Stimulated activated CD8-positive, alpha-beta memory T cell treated with anti-CD3 and anti-CD28 coated beads, Interleukin-4, amount 100 ng/mL, for 1 hour (primary cell): ENCODE measurements at places on chromosomes 16 and 17.

GRCh38 chr16:12330946-12331345 is 354.4 kb downstream of the SNX29 start:
- DNase-seq: no peak

- DNase-seq: no peak
Observed at GRCh38 chr16:83964684-83965443, 3.2 kb upstream of the NECAB2 start.

- DNase-seq: no peak
Observed at GRCh38 chr16:11673091-11674000, 5.1 kb downstream of the SNN start.

GRCh38 chr16:81562174-81562849 is 117.7 kb downstream of the CMIP start:
- DNase-seq: no peak

DNA sequence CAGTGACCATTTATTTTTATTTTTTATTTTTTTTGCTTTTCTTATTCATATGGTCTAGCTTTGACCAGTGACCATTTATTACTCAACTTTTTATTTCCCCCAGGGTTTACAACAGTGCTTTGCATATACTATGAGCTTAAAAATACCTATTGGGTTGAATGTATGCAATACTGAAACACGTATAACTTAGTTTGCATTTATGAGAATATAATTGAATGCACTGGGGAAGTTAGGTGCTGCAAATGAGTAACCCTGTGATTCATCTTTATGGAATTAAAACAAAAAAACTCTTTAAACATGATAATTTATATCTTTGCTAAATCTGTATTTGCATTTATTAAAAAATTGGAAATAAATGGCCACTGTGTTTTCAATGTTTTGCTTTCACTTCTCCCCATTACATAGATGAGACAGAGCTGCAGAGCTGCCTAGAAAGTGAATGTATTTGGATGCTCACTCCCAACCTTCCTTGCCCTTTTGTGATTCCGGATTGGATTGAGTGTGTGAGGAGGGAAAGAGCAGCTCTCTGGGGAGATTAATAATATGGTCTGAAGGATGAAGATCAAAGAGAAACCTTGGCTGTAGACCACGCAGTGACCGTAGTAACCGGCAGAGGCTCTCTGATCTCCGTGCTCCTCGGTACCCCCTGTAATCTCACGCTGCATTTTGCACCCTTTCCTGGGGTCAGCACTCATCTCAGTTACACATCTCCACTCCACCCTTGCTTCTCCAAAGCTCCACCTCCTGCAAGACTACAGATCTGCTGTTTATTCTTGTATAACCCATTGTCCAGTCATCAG is 14.3 kb downstream of the TMEM100 start:
- no peak for DNase-seq

DNA sequence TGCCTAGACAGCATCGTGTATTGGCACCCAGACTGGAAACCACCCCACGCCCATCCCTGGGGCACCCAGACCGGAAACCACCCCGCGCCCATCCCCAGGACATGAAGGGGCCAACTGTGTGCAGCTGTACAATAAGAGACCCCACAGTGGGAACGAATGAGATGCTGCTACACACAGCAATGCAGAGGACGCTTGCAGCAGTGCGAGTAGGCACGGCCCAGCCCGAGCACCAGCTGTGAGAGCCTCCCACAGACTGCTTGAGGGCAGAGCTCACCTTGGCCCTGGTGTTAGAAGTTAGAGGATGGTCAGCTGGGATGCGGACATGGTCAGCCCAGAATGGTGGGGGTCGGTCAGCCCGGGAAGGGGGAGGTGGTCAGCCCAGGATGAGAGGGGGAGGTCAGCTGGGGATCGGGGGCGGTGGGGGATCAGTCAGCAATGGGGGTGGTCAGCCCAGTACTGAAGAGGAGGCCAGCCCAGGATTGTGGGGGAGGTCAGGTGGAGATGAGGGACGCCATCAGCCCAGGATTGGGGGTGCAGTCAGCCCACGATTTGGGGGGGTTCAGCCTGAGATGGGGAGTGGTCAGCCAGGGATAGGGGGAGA is 340.0 kb downstream of the C16orf95 start:
- no peak for DNase-seq

GRCh38 chr16:15770107-15770506 is 86.7 kb downstream of the MYH11 start:
- no peak for DNase-seq

- no peak for DNase-seq
Observed at GRCh38 chr16:14502256-14502875, 127.7 kb downstream of the PARN start.

DNA sequence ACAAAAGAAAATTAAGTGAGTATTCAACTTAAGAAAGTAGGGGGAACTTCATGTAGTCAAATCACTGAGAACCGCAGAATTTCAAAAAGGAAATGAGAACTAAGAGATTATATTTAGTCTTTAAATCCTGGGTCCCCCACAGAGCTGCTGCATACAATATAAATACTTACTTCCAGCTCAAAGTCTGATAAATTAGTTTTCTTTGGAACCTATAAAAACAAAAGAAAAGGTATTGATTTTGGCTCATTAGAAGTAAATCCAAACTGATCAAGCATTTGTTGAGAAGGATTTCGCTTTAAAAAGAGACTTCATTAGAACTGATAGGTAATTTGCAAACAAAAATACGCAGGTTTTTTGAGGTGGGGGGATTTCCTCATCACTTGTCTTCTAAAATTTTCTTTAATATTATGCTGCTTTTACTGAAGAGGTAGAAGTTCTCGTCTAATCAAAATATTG is 21.9 kb downstream of the PARN start:
- no peak for DNase-seq

DNA sequence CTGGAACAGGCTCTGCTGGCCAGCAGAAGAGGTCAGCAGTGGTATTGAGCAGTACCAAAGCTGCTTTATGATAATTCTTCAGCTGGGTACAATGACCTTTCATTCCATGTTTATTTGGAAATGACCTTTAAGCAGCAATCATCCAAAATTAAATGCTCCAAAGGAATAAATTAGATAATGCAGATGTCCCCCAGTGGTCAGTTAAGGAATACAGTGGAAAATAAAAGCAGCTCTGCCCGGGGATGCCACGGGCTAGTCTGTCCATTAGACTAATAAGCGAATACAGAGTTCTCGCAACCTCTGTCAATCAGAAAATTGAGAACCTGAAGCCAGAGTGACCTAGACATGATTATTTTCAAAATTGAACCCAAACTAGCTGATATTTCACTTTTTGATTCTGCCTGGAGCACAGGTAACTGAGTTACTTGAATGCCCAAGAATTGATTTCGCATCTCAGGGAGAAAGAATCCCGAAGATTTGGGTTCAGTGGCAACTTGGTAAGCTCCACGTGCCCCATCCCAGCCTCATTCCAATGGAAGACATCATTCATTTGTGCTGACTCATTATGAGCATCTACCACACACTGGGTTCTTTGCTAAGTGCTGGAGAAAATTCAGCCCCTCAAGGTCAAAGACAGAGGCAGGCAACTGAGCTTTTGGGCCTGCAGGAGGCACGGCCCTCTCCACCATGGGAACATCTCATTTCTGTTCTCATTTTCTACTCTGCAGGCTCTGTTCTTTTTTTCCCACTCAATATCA is 34.4 kb upstream of the SLC39A11 start:
- DNase-seq: no peak

DNA sequence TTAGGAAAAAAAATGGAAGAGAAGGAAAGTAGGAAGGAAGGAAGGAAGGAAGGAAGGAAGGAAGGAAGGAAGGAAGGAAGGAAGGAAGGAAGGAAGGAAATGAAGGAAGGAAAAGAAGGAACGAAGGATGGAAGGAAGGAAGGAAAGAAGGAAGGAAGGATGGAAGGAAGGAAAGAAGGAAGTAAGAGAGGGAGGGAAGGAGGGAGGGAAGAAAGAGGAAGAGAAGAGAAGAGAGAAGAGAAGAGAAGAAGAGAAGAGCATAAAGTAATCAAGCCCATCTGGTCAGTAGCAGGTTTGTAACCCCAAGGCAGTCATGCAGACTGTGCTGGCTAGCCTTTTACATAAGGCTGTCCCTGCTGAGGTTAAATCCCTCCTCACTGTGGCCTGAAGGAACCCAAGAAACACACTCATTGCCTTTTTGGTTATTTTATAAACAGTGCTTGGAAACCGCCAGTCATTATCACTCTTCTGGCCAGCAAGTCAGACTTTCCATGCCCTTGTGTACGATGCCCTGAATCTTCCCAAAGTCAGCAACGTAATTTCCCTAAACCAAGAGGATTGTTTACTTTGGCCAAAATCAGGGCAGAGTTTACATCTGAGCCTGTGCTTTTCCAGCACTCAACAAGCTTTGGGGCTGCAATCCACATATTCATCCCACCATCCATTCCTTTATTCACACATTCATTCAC is 409.6 kb upstream of the MAF start:
- DNase-seq: no peak

GRCh38 chr17:75619506-75620431 is 13.5 kb upstream of the SMIM5 start:
- DNase-seq: no peak

- no peak for DNase-seq
Observed at GRCh38 chr17:80092959-80093358, 8.4 kb upstream of the GAA start.

DNA sequence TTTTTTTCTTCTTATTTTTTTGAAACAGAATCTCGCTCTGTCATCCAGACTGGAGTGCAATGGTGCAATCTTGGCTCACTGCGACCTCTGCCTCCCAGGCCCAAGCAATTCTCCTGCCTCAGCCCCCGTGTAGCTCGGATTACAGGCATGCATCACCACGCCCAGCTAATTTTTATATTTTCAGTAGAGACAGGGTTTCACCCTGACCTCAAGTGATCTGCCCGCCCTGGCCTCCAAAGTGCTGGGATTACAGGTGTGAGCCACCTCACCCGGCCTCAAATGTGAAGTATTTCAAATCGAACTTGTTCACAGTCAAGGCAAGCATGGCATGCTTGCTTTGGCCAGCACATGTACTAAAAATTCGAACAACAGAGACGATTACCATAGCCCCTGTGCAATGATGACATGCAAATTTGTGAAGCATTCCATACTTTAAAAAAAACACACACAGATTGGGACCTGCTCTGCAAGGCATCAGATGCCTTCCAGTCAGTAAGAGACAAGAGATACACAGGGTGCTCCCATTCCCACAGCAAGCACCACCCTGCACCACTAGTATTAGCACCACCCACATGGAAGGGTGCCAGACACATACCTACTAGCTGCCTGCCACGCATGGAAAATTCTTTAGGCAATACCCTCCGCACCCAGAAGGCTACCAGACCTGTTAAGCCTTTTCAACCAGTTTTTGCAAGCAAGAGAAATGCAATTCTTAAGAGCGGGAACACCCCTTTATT is 47.2 kb downstream of the ANKRD11 start:
- no peak for DNase-seq

GRCh38 chr16:8084302-8084701 is 506.0 kb downstream of the TMEM114 start:
- no peak for DNase-seq

GRCh38 chr16:61770301-61770700 is 265.9 kb downstream of the CDH8 start:
- DNase-seq: no peak

- no peak for DNase-seq
Observed at GRCh38 chr17:6539871-6540270, 16.5 kb downstream of the PITPNM3 start.

GRCh38 chr17:78738278-78738677 is 43.8 kb downstream of the CYTH1 start:
- no peak for DNase-seq

- no peak for DNase-seq
Observed at GRCh38 chr16:85202051-85202601, 89.9 kb upstream of the CIBAR2 start.

DNA sequence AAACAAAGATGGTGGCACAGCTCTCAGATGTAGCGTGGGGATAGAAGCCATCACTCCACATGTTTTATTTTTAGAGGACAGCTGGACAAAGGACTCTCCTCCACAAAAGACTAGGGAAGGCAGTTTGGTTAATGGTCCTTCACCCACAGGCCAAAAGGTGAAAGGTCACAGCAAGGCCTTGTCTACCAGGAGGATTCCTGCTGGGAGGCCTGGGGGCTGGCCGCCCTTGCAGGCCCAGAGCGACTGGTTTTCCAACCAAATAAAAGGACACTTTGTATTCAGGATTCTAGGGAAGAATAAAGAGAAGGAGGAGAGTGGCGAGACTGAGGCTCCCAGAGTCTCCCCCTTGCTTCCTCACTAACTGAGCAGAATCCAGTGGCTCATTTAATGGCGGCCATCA is 94.3 kb downstream of the AXIN2 start:
- no peak for DNase-seq

DNA sequence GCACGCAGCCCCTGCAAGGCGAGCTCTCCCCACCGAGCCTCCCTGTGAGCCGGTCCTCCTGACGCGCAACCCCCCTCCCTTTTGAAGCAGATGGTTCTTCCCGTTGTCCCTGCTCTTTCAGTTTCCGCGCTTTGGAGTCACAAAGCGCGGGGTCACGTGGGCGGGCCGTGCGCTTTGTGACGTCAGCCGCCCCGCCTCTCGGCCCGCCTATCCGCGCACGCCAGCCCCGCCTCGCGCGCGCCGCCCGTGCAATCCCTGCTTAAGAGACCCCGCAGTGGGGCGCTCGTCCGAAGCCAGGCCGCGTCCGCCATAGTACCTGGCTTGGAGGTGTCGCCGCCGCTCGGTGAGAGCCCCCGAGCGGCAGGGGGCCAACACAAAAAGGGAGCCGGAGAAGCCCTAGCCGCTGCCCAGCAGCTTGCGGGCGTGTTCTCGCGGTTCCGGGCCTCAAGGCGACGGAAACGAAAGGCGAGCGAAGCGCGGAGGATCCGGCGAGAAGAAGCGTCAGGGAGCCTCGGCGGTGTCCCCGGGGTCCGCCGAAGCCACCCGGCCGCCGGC is at the start of gene RBBP6:
Gene RBBP6 (plus strand): TSS at position 272 of the 555 bp plus-strand sequence. CDS start 1,061 bp downstream, outside the sequence.
- DNase-seq: peak; percentile 86

GRCh38 chr17:72813481-72813880 is 279.0 kb downstream of the SLC39A11 start:
- DNase-seq: no peak

GRCh38 chr16:50308237-50308965 is 42.0 kb downstream of the ADCY7 start:
- no peak for DNase-seq

- DNase-seq: no peak
Observed at GRCh38 chr17:48294806-48295361, 135.1 kb downstream of the SKAP1 start.

GRCh38 chr17:16443511-16444257 is 28.3 kb downstream of the TRPV2 start:
- no peak for DNase-seq
